ENCODE measurements at places on chromosomes 4 and X. TPM values are rescaled to one million over a fixed set of nuclear protein-coding genes. Genes with fewer than 3 reads are reported as not detected.

Gene SLC2A9
- polyA plus RNA-seq: 7.8 TPM

Gene FAM120C
- polyA plus RNA-seq: 8.4 TPM

Gene SMARCA1
- 31.0 TPM for polyA plus RNA-seq

Gene GSX2
- polyA plus RNA-seq: not detected

Gene CLDN34
- polyA plus RNA-seq: 0.13 TPM

Gene TCEAL6
- polyA plus RNA-seq: 13.1 TPM

Gene TBC1D9
- 14.4 TPM for polyA plus RNA-seq

Gene OPRPN
- not detected for polyA plus RNA-seq

Gene MAGEB1
- not detected for polyA plus RNA-seq

Gene SLC10A3
- 23.2 TPM for polyA plus RNA-seq

Gene FSTL5
- polyA plus RNA-seq: 4.7 TPM

Gene CENPVL3
- 0.32 TPM for polyA plus RNA-seq

Gene CXorf51B
- not detected for polyA plus RNA-seq

Gene MUC7
- polyA plus RNA-seq: not detected

Gene DCHS2
- polyA plus RNA-seq: 1.0 TPM

Gene N4BP2
- 2.7 TPM for polyA plus RNA-seq

Gene MAGEB10
- not detected for polyA plus RNA-seq

Gene ZFYVE28
- polyA plus RNA-seq: 24.6 TPM

Gene H2BW2
- polyA plus RNA-seq: not detected

Gene TEX13B
- not detected for polyA plus RNA-seq

Gene TRIM60
- polyA plus RNA-seq: not detected

Gene ADGRG2
- 0.27 TPM for polyA plus RNA-seq

Gene HMGN5
- polyA plus RNA-seq: 73.7 TPM

Gene FAM184B
- 0.04 TPM for polyA plus RNA-seq

Gene CNKSR2
- polyA plus RNA-seq: 5.8 TPM

Gene HERC5
- 4.7 TPM for polyA plus RNA-seq

Gene KCNE5
- 0.54 TPM for polyA plus RNA-seq

Gene MTMR8
- 0.71 TPM for polyA plus RNA-seq

Gene RHOH
- polyA plus RNA-seq: 0.56 TPM

Gene CT45A10
- polyA plus RNA-seq: not detected

Gene RAB9B
- 0.64 TPM for polyA plus RNA-seq

Gene ABCG2
- polyA plus RNA-seq: 2.4 TPM

Gene NKX3-2
- not detected for polyA plus RNA-seq

Gene PDGFRA
- 62.4 TPM for polyA plus RNA-seq

Gene KCND1
- polyA plus RNA-seq: 2.4 TPM

Gene SLC25A43
- polyA plus RNA-seq: 4.1 TPM

Gene CLIC2
- polyA plus RNA-seq: 8.2 TPM

Gene COX7B2
- polyA plus RNA-seq: not detected

Gene TMPRSS11B
- 0.17 TPM for polyA plus RNA-seq

Gene TEX11
- polyA plus RNA-seq: not detected

Gene CT45A3
- polyA plus RNA-seq: not detected

Gene PRKG2
- 0.16 TPM for polyA plus RNA-seq

Gene PPM1K
- 4.1 TPM for polyA plus RNA-seq

Gene PPARGC1A
- 1.6 TPM for polyA plus RNA-seq

Gene GABRE
- polyA plus RNA-seq: 0.92 TPM

Gene CYSLTR1
- polyA plus RNA-seq: 0.64 TPM

Gene CHST7
- 2.8 TPM for polyA plus RNA-seq

Gene GK2
- polyA plus RNA-seq: not detected

Gene LRIT3
- polyA plus RNA-seq: 0.07 TPM

Gene MAOB
- 16.5 TPM for polyA plus RNA-seq

Gene SLC38A5
- polyA plus RNA-seq: 6.0 TPM

Data from adrenal gland (tissue), 19 donors.